Right renal cortex interstitium (tissue), 3 donors: ENCODE measurements at places on chromosomes 6 and 20. TPM values are rescaled to one million over a fixed set of nuclear protein-coding genes. Genes with fewer than 3 reads are reported as not detected.

Gene BEND3
- polyA plus RNA-seq = 8.5 TPM

Gene DEFB132
- polyA plus RNA-seq = not detected

Gene EPHA7
- 44.7 TPM for polyA plus RNA-seq

Gene GSTA4
- 124 TPM for polyA plus RNA-seq

Gene THBS2
- 11.9 TPM for polyA plus RNA-seq

Gene ZDHHC14
- 19.5 TPM for polyA plus RNA-seq
